ENCODE measurements at places on chromosomes 5 and 9.

DNA sequence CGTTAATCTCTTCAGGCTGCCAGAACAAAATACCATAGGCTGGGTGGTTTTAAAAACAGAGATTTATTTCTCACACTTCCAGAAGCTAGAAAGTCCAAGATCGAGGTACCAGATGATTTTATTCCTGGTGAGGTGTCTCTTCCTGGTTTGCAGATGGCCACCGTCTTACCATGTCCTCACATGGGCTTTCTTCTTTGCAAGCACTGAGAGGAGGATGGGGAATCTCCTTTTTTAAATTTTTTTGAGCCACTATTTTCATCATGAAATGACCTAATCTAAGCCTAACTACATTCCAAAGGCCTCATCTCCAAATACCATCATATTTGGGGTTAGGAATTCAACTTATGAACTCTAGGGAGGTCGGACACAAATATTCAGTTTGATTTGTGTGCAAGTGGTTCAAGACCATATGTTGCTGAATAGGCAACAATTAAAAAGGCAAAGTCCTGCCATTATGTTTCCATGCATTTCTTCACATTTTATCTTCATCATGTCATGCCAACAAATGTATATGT lies 371.2 kb downstream of the CDH18 start:
- DNase-seq, result no peak

DNA sequence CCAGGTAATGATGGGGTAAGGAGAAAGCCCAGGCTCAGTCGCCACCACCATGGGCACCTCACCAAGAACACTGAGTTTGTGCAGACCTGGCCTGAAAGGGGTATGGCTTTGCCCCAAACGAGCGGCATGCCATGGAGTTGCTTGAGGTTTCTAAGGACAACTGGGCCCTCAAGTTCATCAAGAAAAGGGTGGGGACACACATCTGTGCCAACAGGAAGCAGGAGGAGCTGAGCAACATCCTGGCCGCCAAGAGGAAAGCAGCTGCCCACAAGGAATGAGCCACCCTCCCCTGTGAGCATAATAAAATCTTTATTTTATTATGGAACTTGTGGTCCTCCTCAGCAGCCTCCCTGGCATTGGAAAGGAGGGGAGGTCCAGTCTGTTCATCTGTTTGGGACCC lies 23.8 kb downstream of the CD14 start:
- no peak for DNase-seq

- no peak for DNase-seq
These were observed 245.0 kb downstream of the PSAT1 start for GRCh38 chr9:78541868-78542443.

DNA sequence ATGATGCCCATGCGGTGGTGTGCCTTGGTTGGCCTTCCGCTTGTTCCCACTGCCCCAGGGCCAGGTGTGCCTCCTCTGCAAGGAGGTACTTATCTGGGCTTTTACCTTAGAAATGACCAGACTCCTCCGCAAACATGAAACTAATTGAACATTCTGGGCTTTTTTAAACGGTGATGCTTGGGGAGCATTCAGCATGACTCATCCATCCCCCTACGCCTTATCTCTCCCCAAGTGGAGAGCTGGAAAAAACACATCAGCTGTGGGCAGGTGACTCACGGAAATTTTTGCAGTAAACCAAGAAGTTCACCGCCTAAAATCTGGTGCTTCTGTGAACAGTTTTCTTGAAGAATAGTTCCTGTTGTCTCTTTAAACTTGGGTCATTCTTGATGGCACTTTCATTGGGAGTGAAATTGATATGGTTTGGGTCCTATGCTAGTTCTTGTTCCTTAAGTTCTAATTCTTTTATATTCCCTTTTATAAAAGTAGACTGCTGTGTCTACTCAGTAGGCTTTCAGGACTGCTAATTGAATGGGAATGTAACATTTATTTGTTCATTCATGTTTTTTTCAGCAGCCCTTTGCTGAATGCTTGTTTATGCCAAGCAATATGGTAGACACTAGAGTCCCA lies 39.6 kb downstream of the SFXN1 start:
- DNase-seq, result peak; percentile 14

GRCh38 chr5:4553978-4554377 lies 586.2 kb upstream of the ADAMTS16 start:
- no peak for DNase-seq

DNA sequence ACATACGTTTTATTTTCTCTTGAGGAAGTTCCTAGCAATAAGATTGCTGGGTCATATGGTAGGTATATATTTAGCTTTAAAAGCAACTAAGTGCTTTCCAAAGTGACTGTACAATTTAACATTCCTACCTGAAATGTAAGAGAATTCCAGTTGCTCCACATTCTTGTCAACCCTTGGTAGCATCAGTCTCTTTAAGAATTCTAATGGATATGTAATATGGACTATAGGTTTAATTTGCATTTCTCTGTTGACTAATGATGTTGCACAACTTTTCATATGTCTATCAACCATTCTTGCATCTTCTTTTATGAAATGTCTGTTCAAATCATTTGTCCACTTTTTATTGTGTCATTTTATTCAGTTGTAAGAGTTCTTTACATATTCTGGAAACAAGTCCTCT lies 6.7 kb upstream of the RASEF start:
- no peak for DNase-seq

DNA sequence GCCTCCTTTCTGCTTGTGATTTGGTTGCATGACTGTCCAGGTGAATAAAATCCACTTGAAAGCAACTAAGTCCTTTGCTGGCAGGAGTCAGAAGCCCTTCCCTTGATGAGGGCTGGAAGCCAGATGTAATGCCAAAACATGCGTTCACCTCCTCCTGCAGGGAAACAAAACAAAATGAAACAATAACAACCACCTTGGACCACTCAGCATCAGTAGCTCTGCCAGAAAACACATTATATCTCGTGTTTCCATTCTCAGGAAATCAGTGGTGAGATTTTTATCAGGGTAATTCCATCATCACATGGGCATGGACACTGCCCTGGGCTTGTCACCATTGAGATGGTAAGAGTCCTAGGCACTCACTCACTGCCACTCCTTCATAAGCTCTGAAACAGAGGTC lies 350.3 kb upstream of the ACTBL2 start:
- no peak for DNase-seq

DNA sequence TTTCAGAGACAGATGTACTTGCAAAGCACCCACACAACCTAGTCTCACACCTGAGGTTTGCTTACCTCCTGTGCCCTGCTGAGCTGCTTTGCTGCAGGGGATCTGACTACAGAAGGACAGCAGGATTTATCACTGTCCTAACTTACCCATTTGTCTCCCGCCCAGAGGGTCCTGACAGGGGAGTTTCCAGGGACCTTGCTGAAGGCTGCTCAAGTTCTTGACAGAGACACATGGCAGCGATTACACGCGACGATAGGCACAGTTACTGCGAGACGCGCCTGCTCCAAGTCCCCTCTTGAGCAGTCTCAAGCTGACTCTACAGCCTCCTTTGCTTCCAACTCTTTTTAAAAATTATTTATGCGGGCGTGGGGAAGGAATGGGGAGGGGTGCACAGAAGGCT lies 24.6 kb upstream of the GALNT10 start:
- no peak for DNase-seq

DNA sequence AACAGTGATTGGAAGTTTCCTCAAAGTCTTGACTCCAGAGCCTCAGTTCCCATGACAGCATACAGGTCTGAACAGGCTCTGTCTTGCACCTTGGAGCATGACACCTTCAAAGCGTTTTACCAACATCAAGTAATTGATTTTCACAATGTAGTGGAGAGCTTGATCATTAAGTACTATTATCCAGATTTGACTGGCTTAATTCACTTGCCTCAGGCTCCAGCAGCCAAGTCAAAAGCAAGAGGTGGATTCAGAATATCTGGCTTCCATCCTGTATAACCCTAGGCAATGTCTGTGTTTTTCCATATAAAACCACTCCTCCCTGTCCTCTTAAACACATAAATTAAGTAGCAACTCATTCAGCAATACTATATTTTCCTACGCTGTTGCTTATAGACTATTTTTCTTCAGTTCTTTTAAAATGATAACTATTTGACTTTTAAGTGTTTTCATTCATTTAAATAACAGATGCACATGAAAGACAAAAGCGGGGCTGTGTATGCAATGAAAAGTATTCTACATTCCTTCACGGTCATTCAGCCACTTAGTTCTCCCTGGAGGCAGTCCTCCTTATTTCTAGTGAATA lies 150.8 kb upstream of the RANBP3L start:
- DNase-seq, result no peak

DNA sequence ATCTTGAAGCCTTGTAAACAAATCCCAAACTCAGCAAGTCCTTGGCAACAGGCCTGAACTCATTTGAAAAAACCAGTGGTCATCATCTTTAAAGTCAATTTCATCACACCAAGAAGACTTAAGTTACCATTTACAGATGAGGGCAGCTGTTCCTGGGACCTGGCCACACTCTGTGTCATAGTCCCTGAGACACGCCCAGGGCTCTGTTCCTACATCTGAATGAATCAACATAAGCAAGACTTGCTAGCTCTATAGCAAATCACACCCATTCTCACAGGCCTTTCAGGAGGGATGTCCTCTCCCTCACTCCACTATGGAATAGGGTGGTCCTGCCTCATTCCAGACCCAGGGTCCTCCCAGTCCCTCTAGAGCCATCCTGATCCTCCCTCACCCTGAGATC lies 142.8 kb downstream of the NSG2 start:
- peak; percentile 23 for DNase-seq

- DNase-seq, result no peak
These were observed 193.9 kb downstream of the TRPM3 start for GRCh38 chr9:70927530-70927929.

DNA sequence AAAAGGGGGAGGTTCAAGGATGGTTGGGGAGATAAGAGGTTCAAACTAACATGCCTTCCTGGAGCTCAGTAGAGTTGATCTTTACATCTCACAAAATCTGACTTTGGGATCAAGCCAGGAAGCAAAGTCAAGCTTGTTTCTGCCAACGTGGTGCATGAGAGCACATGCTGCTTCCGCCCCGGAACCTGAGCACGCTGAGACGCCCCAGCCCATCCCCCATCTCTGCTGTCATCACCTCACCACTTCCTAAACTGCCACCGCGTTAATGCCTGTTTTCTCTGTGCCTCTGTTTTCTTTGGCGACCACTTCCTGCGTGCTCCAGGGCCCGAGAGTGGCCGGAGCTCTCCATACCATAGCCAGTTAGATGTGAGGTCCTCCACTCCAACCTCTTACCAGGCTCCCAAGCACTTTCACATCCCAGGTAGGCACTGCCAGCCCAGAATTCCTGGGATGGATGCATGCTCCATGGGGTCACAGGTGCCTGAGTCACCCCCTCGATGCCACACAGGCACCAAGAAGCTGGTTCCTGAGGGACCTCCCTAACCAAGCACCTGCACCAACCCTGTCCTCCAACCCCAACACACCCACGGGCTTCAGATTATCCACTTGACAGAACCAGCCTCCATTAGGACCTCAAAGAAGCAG lies 31.2 kb upstream of the AFAP1L1 start:
- no peak for DNase-seq

- DNase-seq, result no peak
These were observed 10.3 kb downstream of the GGTA1 start for GRCh38 chr9:121489344-121489743.

DNA sequence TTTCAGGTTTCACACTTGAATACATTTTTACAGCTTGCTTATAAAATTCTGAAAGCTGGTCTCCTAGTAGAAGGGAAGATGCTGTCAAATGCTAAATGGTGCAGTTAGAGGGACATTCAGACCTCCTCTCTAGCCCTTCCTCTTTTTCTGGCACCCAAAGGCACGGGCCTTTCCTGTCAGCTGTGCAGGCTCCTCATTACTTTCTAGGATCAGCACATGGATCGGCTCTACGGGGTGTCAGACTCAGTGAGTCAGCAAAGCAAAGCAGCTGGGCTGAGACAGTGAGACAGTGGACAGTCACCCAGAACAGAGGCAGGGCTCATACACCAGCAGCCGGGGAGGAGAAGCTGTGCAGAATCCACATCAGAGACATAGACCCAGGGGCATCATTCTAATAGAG lies 80.0 kb upstream of the TNC start:
- no peak for DNase-seq

DNA sequence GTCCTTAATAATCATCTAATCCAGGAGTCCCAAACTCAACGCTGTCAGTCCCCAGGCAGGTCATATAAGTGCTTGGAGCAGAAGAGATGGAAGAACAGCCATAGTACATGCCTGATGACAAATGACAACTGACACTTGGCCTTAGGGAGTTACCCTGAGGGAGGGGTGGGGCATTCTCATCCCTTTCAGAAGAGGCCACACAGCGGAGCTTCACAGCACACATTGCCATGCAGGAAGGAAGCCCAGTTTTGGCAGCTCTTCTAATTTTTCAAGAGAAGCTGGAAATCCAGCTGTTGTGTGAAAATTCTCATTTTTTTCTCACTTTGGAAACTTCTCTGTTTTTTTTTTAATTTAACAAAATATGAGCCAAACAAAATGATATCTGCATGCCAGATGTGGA lies 89.0 kb downstream of the ASTN2 start:
- no peak for DNase-seq

DNA sequence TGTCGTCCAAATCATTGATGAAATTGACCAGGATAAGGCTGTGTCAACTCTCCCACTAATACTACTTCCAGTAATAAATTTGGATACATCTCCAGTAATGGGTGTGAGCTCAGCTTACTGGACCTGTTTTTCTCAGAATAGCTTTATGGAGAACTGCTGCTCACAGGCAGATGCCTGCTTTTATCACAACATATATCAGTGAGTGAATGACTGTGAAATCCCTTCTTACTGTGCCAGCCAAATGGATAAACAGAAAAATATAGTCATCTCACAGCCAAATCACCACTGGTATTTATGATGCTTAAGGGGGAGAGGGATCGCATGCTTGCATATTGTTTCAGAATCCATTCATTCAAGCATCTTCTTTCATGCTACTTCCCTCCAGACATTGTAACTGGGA lies 148.4 kb upstream of the PAPPA start:
- no peak for DNase-seq

GRCh38 chr5:14901462-14902051 lies 30.0 kb upstream of the ANKH start:
- no peak for DNase-seq

- no peak for DNase-seq
These were observed 54.2 kb downstream of the MAPKAP1 start for GRCh38 chr9:125652759-125653158.
